ENCODE measurements at places on chromosomes 16 and 17.

- DNase-seq = no peak
Observed at GRCh38 chr16:14017886-14018285, 53.2 kb upstream of the MRTFB start.

GRCh38 chr16:54164789-54165173 is 121.8 kb downstream of the IRX3 start:
- no peak for DNase-seq

GRCh38 chr17:17910060-17910459 is 62.1 kb downstream of the TOM1L2 start:
- no peak for DNase-seq

GRCh38 chr16:21996923-21997696 is 3.8 kb downstream of the PDZD9 start:
- DNase-seq = no peak

DNA sequence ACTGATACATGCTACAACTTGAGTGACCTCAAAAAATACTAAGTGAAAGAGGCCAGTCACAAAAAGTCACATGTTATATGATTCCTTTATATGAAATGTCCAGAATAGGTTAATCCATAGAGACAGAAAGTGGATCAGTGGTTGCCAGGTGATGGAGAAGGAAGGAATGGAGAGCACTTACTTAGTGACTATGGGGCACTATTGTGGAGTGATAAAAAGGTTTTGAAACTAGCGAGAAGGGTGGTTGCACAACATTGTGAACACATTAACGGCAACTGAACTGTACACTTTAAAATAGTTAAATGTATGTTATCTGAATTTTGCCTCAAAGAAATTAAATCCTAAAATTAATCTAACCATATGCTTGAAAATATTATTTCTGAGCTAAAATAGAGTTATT is 25.9 kb downstream of the AMFR start:
- no peak for DNase-seq

DNA sequence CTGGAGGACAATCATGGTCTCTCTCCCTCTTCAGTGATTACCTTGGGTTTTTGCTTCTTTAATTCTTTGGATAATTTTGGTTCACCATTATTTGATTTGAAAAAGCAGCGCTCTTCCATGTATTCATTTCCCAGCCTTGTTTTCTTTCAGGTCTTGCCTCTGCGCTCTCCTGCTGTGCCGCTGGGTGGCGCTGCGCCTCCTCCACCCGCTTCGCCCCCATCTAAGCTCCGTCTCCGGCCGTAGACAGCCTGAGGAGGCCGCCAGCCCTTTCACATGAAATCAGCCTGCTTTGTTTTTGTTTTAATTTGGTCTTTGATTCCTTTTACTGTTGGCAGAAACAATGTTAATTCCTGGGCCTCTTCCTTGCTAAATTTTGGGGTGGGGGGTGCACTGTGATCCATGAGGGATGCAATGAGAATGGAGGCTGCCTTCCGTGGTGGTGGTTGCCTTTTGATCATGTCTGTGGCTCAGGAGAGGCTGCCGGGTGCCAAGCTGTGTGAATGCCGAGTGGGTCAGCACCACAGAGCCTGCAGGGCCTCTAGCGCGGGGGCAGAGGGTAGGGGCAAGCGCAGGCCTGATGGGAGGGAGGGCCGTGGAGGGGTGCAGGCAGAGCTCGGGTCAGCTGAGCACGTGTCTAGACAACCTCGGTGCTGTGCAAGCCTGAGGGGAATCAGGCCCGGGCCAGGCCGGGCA is 64.1 kb downstream of the PLD6 start:
- DNase-seq = peak; percentile 9

DNA sequence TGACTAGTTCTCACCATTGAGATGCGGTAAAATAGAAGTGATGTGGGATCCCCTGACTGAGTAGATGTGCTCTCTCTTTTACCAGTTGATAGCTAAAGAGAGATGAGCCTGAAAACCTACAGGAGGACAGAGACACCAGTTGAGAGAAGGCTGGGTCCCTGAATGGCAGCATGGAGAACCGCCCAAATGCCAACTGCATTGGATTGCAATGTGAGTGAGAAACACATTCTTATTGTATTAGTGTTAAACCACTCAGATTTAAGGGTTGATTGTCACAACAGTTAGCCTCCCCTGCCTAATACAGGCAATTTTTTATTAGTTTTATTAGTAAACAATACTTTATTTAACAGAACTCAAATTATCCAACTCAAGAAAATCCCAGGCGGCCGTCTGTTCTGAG is 61.2 kb downstream of the SPACA3 start:
- DNase-seq = no peak

DNA sequence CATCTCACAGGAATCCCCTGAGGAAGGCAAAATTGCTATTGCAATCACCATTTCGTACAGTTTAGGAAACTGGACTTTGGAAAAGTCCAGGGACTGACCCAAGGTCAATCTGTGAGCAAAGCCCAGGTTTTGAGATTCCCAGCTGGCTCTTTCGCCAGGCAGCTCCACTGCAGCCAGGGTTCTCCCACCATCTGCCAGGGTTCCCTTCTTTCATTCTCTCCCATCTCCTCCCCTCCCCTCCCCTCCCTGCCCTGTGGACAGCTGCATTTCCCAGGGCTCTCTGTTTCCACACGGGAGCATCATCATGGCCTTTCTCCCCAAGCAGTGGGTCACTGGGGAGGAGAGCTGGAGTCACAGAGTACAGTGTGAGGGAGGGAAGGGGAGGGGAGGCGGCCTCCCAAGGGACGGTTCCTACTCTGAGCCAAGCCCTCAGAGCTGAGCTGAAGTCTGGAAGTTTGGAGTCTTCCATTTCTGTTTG is 11.9 kb upstream of the GSDMA start:
- no peak for DNase-seq

- no peak for DNase-seq
Observed at GRCh38 chr17:79428988-79429387, 181.9 kb downstream of the RBFOX3 start.

DNA sequence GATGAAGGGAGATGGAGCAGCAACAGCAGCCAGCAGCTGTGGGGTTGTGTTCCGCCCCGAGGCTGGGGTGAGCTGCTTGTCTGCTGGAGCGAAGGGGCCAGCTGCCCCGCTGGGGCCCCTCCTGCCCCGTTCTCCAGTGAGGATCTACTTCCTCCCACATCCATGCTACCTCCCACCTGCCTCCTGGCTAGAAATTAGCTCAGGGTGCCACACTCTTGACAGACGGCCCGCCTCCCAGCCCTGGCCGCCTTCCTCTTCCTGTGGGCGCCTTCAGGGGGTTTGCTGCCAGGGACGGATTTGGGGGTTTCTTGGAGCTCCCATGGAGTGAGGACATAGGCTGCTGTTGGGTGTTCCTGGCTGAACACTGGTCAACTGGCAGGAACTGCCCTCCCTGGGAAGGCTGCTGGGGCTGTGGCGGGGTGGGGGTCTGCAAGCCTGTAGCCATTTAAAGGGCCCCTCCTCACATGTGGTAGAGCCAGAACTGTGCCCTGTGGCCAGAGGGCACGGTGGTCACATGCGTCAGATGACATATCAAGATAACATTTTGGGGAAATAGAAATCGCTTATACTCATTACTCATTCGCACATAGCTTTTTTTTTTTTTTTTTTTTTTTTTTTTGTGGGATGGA is 13.1 kb downstream of the TBC1D24 start:
- peak; percentile 80 for DNase-seq

GRCh38 chr17:59844884-59845594 is 47.7 kb downstream of the TUBD1 start:
- DNase-seq = peak; percentile 60

GRCh38 chr16:89050868-89051311 is 42.8 kb upstream of the ACSF3 start:
- DNase-seq = no peak

GRCh38 chr16:54055864-54056263 is 230.7 kb downstream of the IRX3 start:
- DNase-seq = no peak

GRCh38 chr17:83121921-83122820 is 42.8 kb downstream of the METRNL start:
- DNase-seq = no peak

- DNase-seq = no peak
Observed at GRCh38 chr17:81939881-81940385, 2.8 kb upstream of the PYCR1 start.

- peak; percentile 12 for DNase-seq
Observed at GRCh38 chr17:37743612-37743874, 1.3 kb downstream of the HNF1B start.

DNA sequence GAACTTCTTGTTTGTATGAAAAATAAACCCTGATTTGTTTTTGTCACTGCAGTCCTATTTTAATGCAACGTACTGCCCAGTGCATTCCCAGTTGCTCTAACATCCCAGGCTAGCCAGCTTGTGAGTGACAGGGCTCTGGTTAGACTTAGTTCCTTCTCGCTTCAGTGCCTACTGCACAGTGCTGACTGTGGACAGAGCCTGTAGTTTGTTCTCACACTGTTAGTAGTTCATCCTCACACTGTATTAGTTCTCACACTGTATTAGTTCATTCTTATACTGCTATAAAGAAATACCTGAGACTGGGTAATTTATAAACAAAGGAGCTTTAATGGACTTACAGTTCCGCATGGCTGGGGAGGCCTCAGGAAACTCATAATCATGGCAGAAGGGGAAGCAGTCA is 116.6 kb upstream of the SALL1 start:
- no peak for DNase-seq

- DNase-seq = no peak
Observed at GRCh38 chr17:59349178-59349577, 17.7 kb downstream of the YPEL2 start.

GRCh38 chr16:70454222-70455034 is at the start of gene FCSK:
Gene FCSK, plus strand, starts transcription at chr16:70454595. Its CDS starts 8,596 bp downstream, at chr16:70463191.
- peak; percentile 61 for DNase-seq

GRCh38 chr17:50421308-50422051 is 4.5 kb upstream of the ACSF2 start:
- DNase-seq = no peak

DNA sequence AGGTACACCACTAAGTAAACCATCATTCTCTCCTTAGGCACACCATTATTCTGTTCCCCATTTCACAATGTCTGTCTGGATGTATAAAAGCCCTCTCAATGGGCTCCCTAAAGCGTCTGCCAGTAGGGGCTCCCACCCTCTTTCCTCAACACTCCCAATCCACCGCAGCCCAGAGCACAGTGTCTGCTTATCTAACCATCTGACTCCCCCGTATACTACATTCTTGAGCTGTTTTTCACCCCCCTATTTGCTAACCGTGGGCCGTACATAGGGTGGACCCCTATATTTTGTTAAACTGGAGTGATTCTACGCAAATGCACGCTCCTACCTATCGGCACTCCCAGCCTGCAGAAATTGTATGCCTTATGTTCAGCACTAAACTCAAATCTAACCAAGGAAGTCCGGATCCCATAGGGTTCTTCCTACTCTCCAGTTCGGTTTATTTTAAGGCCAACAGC is 685 bp upstream of the PSMD3 start:
- no peak for DNase-seq
